GM12864 (cell line): ENCODE measurements at places on chromosomes 1 and 21.

DNA sequence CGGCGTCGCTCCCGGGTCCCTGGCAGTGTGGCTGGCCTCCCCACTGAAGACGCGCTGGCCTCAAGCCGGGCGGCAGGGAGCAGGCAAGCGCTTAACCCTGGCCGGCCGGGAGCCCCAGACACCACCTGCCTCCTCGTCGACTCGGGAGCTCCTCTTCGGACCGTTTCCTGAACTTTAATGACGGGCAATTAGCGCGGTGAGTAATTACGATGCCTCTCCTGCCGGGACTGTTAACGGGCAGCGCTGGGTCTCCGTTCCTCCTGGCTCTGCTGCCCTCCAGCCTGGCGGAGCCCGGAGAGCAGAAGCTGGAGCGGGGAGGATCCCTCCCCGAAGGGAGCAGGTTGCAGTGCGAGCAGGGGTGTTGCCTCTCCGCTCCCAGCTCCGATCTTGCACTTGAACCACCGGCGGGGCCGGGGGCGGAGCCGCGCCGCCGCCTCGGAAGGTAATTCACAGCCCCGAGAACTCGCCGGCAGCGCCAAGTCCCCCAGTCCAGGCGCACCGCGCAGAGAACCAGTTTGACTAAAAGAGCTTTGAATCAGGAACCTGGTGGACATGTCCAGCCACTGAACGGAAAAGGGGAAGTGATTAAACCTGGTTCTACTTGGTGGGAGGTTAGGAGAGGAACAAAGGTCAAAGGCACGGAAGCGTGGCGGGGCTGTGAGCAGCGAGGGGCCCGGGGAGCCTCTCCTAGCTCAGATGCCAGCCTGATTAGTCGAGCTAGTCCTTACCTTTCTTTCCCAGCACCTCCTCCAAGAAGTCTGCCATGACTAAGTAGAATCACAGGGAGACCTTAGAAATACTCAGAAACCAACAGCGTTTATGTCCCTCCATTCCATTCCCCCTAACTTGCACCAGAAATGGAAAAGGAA is 18.3 kb upstream of the PLEKHA6 start:
- DNase-seq = peak; percentile 16

DNA sequence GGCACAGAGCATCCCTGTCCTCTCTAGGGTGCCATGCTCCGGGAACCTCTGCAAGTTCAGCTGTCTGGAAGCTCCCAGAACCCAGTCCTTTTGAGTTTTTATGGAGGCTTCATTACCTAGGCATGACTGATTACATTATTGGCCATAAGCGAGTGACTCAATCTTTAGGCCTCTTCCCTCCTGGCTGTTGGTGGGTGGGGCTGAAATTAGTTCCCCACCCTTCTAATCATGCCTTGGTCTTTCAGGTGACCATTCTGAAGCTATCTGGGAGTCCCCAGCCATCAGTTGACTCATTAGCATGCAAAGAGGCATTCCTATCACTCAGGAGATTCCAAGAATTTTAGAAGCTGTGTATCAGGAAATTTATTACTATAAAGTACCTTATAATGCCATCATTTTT is 46.6 kb downstream of the WLS start:
- DNase-seq = no peak

- no peak for DNase-seq
These were observed 1.6 kb downstream of the NSUN4 start for GRCh38 chr1:46342084-46342656.

GRCh38 chr1:12616709-12617373 is 1.2 kb downstream of the DHRS3 start:
- no peak for DNase-seq

DNA sequence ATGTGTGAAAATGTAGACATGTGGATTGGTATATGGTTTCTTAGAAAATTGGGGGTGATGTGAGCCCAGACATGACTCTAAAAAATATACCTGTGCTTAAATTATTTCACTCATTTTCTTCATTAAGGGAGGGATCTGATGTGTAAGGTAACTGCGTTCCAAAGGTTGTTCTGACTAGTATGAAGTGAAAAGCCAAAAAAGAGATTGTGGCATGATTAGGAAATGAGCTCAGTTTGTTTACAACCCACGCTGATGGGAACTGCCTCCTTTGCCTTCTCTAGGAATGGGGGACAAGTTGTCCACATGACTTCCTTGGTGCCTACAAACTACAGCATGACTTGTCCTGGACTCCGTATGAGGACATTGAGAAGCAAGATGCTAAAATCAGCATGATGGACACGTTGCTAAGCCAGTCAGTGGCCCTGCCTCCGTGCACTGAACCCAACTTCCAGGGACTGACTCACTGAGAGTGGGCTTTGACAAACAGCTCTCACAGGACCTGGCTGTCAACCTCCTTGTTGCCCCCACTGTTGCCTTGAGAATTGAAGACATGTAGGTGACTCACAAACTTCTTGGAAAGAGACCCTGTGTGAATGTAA is 8.0 kb downstream of the C1orf50 start:
- DNase-seq = no peak

DNA sequence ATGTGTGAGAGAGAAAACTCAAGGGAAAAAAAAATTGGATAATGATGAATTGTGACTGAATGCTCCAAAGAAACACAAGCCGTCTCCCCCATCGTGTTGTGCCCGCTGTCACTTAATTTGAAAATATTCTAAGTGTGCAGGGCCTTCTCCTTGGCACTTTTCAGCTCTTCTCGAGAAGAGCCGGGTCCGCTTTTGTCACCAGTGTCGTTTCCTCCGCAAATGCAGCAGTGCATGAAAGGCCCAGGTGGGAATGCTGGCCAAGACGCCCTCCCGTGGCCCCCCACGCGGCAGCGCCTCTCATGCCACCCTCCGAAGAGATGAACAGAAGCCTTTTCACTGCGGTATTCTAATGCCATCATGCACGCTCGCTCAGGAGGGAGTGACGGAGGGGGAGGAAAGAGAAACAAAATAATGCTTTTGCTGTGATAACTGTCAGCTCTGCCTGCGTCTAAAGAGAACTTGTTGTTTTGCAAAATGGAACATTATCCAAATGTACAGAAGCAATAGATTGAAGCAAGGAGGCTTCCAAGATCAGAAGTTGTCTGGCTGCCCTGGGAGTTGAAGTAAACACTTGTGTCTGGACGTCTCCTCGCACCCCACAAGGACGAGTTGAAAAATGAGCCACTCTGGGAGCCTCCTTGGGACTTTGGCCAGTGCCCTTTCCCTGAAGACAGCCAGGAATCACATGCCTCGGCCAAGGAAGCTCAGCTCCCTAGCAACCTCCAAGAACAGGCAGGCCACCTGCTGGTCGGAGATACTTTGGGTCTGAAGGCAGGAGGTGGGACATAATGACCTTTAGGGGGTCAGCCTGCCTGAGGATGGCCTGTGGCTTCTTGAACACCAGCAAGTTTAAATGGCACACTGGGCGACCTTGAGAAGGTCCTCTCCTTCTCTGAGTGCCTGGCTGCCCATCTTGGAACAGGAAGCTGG is 166.1 kb upstream of the ZC3H12A start:
- no peak for DNase-seq

DNA sequence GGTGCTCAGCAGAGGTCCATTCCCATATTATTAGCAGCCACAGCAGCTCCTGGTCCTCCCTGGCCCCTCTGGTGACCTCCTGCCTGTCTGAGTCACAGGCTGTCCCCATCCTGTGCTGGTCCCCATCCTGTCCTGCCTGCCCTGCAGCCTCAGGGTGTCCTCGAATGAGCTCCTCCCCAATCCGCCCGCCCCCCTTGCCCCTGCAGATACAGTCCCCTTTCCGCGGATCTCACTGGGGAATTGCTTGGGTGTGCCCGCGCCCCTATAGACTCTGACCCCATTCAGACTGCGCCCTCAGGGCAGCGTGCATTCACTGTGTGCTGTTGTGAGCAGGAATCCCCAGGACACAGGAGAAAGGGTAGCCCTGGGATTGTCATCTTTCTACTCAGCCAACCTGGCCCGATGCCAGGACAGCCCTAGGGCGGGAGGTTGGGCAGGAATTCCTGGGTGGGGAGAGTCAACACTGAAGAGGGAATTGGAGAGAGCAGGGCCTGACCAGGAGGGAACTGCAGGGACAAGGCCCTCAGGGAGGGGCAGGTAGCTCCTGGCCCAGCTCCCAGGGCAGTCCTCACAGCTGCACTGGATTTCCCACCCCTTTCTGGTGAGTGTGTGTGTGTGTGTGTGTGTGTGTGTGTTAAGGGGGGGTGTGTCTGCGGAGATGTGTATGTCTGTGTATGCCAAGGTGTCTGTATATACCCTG is 1.1 kb upstream of the GUCA2A start:
- DNase-seq = no peak

- DNase-seq = no peak
These were observed 10.7 kb downstream of the TRIM46 start for GRCh38 chr1:155184351-155184811.

GRCh38 chr1:14109276-14109635 is 409.3 kb downstream of the PRDM2 start:
- DNase-seq = no peak

- no peak for DNase-seq
These were observed 7.5 kb downstream of the CR2 start for GRCh38 chr1:207461649-207462048.

GRCh38 chr1:3036447-3037280 is 15.4 kb downstream of the ACTRT2 start:
- DNase-seq = no peak

DNA sequence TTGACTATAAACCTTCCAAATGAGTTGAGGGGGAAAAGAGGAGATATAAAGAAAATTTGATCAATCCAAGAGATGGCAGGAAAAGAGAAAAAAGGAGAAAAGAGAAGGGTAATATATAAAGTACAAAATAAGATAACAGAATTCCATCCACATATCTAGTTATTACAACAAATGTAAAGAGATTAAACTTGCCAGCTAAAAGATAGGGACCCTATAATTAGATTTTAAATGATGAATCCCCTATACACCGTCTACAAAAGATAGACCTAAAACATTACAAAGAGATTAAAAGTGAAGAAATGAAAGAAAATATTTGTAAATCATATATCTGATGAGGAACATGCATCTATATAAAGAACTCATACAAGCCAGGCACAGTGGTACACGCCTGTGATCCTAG is 63.1 kb downstream of the CHD5 start:
- no peak for DNase-seq

DNA sequence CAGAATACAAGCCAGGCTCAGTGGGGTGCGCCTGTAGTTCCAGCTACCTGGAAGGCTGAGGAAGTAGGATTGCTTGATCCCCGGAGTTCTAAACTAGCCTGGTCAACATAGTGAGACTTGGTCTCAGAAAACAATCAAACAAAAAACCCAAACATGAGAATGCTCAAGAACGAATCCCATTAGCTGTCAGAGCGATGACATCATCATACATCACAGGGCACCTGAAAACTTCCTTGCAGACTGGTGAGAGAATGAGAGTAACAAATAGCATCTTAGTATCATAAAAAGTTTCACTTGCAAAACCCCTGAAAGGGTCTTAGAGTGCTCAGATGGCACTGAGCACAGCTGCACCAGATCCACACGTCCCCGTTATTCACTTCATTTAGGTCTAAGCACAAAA is 21.1 kb upstream of the CDCA8 start:
- no peak for DNase-seq

- DNase-seq = no peak
These were observed 17.3 kb upstream of the PKNOX1 start for GRCh38 chr21:42956824-42957630.

GRCh38 chr1:167165948-167166689 is 54.6 kb upstream of the POU2F1 start:
- DNase-seq = no peak

GRCh38 chr1:51950701-51951100 is 39.8 kb downstream of the RAB3B start:
- no peak for DNase-seq

DNA sequence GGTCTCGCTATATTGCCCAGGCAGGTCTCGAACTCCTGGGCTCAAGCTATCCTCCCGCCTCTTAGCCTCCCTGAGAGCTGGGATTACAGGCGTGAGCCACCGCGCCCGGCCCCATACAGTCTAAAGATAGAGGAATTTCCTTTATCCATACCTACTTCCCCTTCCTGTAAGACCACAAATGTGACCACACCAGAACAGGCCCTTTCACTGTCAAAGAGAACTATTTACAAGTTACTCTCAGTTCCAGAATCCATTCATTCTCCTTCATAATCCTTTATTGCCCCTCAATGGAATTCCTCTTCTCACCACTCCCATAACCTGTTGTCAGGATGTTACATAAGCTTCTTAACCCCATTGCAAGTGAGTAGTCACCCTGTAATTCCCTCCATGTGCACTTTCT is 26.3 kb upstream of the SLC5A9 start:
- no peak for DNase-seq

DNA sequence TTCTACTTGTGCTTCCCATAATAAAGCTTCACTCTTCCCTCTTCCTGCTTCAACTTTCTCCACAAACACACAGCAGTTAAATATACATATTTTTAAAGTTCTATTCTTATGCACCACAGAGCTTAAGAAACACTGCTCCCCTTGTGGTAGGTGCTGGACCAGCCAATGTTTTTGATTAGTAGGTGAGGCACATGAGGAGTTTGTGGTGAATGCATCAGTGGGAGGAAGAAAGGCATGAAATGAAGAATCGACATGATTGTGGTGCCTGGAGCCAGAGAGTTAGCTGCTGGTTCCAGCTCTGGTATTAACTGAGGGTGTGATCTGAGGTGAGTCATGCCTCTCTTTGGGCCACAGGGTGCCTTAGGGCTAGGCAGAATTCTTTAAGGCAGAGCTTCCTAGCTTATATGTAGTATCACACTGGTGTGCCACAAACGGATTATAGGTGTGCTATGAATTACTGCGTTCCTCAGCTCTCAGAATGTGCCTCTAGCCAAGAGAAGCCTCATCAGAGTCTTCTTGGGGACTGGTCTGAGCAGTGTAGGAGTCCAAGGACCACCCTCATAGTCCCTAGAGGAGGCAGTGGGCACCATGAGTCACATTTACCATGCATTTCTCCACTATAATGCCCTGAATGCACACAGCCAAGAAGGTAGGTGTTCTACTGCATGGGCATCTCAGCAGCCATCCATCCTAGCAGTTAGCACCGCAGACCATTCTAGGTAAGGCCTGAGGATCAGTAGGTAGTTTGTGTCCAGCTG is 97.4 kb upstream of the SGIP1 start:
- DNase-seq = peak; percentile 53

GRCh38 chr21:31670070-31670469 is 10.6 kb downstream of the SOD1 start:
- DNase-seq = no peak

DNA sequence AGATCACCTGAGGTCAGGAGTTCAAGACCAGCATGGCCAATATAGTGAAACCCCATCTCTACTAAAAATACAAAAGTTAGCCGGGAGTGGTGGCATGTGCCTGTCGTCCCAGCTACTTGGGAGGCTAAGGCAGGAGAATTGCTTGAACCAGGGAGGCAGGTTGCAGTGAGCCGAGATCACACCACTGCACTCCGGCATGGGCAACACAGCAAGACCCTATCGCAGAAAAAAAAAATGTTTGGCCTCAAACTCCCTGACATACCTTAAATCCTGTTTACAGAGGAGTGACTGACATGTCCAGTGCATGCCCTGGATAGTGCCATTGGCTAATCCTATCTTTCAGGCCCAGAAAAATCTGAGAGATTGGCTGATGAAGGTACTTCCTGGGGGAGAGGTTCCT is 11.8 kb downstream of the DCLRE1B start:
- no peak for DNase-seq

- peak; percentile 83 for DNase-seq
These were observed 10.5 kb downstream of the ATP5IF1 start for GRCh38 chr1:28246427-28246832.
